Activated CD4-positive, alpha-beta memory T cell treated with anti-CD3 and anti-CD28 coated beads, Interleukin-2, amount 10 ng/mL, durations not matched to agents 7 days and 5 days (primary cell): ENCODE measurements at places on chromosomes 5 and 9.

- H3K27me3 ChIP-seq: no peaks in the 10 kb centered on the region
- no peak overlapping the region for H3K27ac ChIP-seq
- H3K4me1 ChIP-seq: peaks cover 21% of the 10 kb centered on the region
- H3K4me3 ChIP-seq: no peak overlapping the region
- no peak for DNase-seq
- H3K36me3 ChIP-seq: no peaks in the 10 kb centered on the region
Measured at GRCh38 chr5:173968154-173968797, 20.7 kb upstream of the C5orf47 start.

- H3K4me3 ChIP-seq: no peak overlapping the region
- peaks cover 6% of the 10 kb centered on the region for H3K4me1 ChIP-seq
- no peak for DNase-seq
- no peak overlapping the region for H3K27ac ChIP-seq
Measured at GRCh38 chr5:134732819-134733218, 5.5 kb upstream of the CAMLG start.

DNA sequence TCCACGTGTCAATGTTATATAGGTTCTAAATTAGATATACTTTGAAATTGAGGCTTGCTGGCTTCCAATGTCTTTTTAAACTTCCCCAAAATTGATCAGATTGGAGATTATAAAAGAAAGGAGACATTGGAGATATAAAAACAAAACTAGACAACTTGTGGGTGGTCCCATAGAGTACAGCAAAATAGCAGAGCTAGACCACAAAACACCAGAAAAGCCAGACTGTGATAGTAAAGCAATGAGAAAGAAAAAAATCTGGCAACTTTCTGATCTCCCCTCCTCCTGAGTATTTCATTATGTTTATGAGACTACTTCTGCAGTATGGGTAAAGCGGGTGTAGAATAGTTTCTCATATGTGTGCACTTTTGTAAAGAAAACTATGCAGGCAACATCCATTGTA, 713.8 kb upstream of the MEF2C start:
- no peaks in the 10 kb centered on the region for H3K4me1 ChIP-seq
- H3K4me3 ChIP-seq: no peak overlapping the region
- H3K27me3 ChIP-seq: no peaks in the 10 kb centered on the region
- DNase-seq: no peak
- H3K36me3 ChIP-seq: no peaks in the 10 kb centered on the region

GRCh38 chr9:120928483-120929228, 2.1 kb upstream of the TRAF1 start:
- peak overlapping the region; percentile 93 for H3K4me3 ChIP-seq
- peak; percentile 86 for DNase-seq
- H3K4me1 ChIP-seq: peaks cover 79% of the 10 kb centered on the region
- H3K27ac ChIP-seq: peak overlapping the region; percentile 100
- no peaks in the 10 kb centered on the region for H3K27me3 ChIP-seq
- H3K36me3 ChIP-seq: peaks cover 36% of the 10 kb centered on the region

DNA sequence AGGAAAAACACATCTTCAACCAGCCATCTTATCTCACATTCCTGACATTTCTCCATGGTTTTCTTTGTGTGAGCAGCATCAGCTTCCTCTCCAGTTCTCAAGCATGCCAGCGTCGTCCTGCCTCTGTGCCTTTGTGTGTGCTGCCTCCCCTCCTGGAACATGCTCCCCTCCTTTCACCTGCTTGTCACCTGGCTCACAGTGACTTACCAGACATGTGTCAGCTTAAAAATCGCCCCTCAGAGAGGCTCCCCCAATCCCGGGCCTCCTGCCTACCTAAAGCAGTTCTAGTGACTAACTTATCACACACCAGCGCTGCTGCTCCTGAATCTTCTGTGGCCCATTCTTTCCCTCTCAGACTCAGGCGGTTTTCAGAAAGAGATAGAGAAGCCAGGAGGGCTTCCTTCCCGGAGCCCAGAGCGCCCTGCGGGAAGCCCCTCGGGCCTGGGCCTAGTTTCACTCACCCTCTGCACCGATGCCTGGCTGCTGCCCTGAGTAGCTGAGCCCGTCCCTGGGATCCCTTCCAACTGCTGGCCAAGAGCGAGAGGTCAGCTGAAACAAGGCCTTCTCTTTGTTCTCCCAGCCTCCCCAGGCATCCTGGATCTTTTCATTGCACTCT, 51.1 kb upstream of the MVB12B start:
- DNase-seq: no peak
- no peak overlapping the region for H3K27ac ChIP-seq
- H3K4me3 ChIP-seq: no peak overlapping the region
- no peaks in the 10 kb centered on the region for H3K4me1 ChIP-seq

- no peaks in the 10 kb centered on the region for H3K27me3 ChIP-seq
- no peak overlapping the region for H3K4me3 ChIP-seq
- no peak overlapping the region for H3K27ac ChIP-seq
- H3K36me3 ChIP-seq: no peaks in the 10 kb centered on the region
- peaks cover 20% of the 10 kb centered on the region for H3K4me1 ChIP-seq
Measured at GRCh38 chr5:61409568-61409967, 77.5 kb downstream of the ZSWIM6 start.

DNA sequence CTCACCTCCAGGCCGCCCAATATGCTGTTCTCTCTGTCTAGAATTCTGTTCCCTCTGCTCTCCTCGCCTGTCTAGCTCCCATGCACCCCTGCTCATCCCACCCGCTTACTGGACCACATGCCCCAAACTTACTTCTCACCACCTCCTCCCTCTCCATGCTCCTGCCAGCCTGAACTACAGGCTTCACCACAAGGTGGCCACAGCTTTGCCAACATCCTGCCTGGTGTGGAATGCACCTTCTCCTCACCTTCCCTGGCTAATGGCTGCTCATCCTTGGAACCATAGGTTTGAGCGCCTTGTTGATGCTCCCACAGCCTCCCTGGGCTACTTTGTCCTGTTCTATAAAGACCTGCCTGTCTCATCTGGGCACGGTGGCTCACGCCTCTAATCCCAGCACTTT, 9.6 kb downstream of the LAMC3 start:
- H3K4me1 ChIP-seq: no peaks in the 10 kb centered on the region
- no peak overlapping the region for H3K4me3 ChIP-seq
- no peak overlapping the region for H3K27ac ChIP-seq

- no peak overlapping the region for H3K4me3 ChIP-seq
- peaks cover 28% of the 10 kb centered on the region for H3K4me1 ChIP-seq
- DNase-seq: no peak
Measured at GRCh38 chr5:87400305-87400899, 12.3 kb downstream of the CCNH start.

DNA sequence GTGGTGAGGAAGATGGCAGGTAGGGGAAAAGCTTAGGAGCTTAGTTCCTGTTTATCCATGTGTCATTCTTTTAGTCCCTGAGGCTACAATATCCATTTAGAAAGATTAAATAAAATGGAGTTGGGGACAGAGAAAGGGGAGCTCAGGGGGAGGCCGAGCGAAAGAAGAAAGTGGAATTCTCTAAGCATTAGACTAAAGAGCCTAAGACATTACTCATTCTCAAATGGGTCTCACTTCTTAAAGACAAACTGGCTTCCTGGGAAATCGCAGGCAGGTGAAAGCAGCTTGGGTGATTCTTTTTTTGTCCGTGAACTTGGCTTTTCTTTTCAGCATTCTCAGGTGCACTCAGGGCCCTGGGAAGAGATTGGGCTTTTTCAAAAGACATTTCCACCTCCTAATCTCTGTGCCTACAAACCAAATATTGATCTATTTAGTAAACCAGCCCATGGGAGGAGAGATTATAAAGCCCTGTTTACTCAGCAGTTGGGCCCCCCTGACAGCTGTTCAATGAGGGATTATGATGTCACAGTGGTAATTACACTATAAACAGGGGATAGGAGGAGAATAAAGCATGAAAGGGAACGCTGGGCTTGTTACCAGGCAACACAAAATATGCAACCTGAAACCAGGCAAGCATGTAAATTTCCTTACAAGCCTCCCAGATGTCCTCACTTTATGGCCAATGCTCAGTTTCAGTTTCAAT, 584.0 kb downstream of the ACTL7B start:
- no peak overlapping the region for H3K4me3 ChIP-seq
- no peaks in the 10 kb centered on the region for H3K27me3 ChIP-seq
- DNase-seq: no peak
- no peaks in the 10 kb centered on the region for H3K36me3 ChIP-seq
- H3K4me1 ChIP-seq: no peaks in the 10 kb centered on the region

DNA sequence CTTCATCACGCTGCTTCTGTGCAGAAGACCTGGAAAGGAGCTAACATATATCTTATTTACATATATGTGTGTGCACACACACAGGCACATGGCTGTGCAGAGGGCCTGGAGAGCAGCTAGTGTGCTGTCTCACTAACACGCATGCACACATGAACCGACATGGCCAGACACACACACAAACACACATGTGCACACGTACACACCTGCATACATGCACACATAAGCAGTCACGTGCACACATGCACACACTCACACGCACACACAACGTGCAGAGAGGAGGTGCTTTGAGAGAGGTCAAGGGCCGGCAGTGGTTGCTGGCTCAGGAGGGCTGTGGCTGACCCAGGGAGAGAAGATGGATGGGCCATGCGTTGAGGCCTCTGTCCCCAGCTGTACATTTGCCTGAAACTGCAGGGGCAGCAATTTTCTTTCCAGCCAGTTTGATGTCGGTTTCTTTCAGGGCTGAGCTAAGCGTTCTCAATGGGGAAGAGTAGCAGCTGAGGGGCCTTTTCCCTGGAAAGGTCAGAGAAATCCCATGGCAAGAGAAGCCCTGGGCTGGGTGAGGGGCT, 66.7 kb downstream of the OLFM1 start:
- H3K4me1 ChIP-seq: no peaks in the 10 kb centered on the region
- DNase-seq: no peak
- H3K36me3 ChIP-seq: no peaks in the 10 kb centered on the region
- no peak overlapping the region for H3K4me3 ChIP-seq
- H3K27ac ChIP-seq: no peak overlapping the region

DNA sequence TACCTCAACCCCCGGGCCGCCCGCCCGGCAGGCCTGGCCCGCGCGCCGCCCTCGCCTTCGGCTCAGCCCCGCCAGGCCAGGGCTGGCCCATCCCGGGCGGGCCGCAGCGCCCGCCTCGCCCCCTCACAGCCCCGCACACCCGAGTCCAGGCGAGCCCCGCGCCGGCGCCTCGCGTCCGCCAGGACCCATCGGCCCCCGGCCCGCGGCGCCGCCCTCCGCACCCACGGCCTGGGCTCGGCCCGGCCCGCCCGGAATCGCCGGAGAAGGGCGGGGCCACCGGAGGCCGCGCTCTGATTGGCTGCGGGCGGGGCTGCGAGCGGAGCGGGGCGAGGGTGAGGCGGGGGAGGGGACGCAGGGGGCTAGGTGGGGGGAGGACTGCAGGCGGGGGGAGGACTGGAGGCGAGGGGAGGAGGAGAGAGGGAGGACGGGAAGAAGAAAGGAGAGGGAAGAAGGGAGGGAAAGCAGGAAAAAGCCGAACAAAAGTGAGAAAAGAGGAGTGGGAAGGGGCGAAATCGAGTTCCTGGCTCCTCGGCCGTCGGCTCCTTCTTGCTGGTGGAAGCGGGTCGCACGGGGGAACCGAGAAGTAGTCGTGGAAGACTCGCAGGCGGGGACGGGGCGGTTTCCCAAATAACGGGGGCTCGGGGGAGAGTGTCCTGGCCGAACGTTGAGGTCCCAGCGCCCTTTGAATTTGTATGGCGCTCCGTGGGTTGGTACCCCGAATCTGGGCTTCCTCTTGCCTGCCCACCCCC, 472 bp upstream of the UBTD2 start:
- H3K4me1 ChIP-seq: peaks cover 23% of the 10 kb centered on the region
- peak overlapping the region; percentile 84 for H3K4me3 ChIP-seq
- H3K27me3 ChIP-seq: peaks cover 11% of the 10 kb centered on the region
- H3K27ac ChIP-seq: peak overlapping the region; percentile 35

GRCh38 chr5:119808474-119808873, 179.1 kb downstream of the FAM170A start:
- H3K27me3 ChIP-seq: no peaks in the 10 kb centered on the region
- H3K4me3 ChIP-seq: no peak overlapping the region
- no peaks in the 10 kb centered on the region for H3K36me3 ChIP-seq
- H3K4me1 ChIP-seq: no peaks in the 10 kb centered on the region
- no peak overlapping the region for H3K27ac ChIP-seq

- H3K27ac ChIP-seq: no peak overlapping the region
- DNase-seq: no peak
- peaks cover 6% of the 10 kb centered on the region for H3K36me3 ChIP-seq
- no peaks in the 10 kb centered on the region for H3K27me3 ChIP-seq
- no peaks in the 10 kb centered on the region for H3K4me1 ChIP-seq
Measured at GRCh38 chr9:5425006-5425628, 12.6 kb downstream of the PLGRKT start.

DNA sequence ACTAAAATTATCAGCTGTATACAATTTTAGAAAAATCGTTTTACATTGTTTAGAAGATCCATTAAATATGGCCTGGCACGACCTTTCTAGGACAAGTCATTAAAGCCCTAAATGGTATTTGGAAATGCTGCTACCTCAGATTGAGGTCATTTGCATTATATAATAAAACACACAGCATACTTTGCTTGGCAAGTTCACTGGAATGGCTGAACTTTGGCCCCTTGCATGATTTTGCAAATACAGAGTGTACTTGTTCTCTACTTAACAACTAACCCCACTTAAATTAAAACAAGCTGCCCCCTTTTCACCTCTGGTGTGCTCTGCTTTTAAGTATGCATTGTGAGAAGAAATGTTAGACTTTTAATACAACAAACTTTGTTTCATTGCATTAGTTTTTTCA, 860.1 kb downstream of the PTPRD start:
- no peaks in the 10 kb centered on the region for H3K4me1 ChIP-seq
- no peak overlapping the region for H3K27ac ChIP-seq
- DNase-seq: no peak
- no peaks in the 10 kb centered on the region for H3K36me3 ChIP-seq
- no peak overlapping the region for H3K4me3 ChIP-seq
- no peaks in the 10 kb centered on the region for H3K27me3 ChIP-seq

GRCh38 chr5:138922494-138922893, 47.4 kb upstream of the LRRTM2 start:
- H3K4me3 ChIP-seq: no peak overlapping the region
- DNase-seq: no peak
- no peaks in the 10 kb centered on the region for H3K27me3 ChIP-seq
- H3K36me3 ChIP-seq: peaks cover 3% of the 10 kb centered on the region
- H3K27ac ChIP-seq: no peak overlapping the region
- peaks cover 5% of the 10 kb centered on the region for H3K4me1 ChIP-seq

- no peak overlapping the region for H3K4me3 ChIP-seq
- peaks cover 36% of the 10 kb centered on the region for H3K4me1 ChIP-seq
- no peak overlapping the region for H3K27ac ChIP-seq
Measured at GRCh38 chr9:113274474-113275156, 757 bp downstream of the CDC26 start.

- peaks cover 3% of the 10 kb centered on the region for H3K27me3 ChIP-seq
- H3K4me1 ChIP-seq: no peaks in the 10 kb centered on the region
- no peaks in the 10 kb centered on the region for H3K36me3 ChIP-seq
- H3K4me3 ChIP-seq: no peak overlapping the region
Measured at GRCh38 chr5:78345485-78345884, 14.9 kb upstream of the SCAMP1 start.

GRCh38 chr9:135309763-135310125, 169.8 kb upstream of the PPP1R26 start:
- H3K27me3 ChIP-seq: peaks cover 3% of the 10 kb centered on the region
- no peak for DNase-seq
- no peaks in the 10 kb centered on the region for H3K4me1 ChIP-seq
- H3K27ac ChIP-seq: no peak overlapping the region
- no peak overlapping the region for H3K4me3 ChIP-seq

GRCh38 chr5:81245871-81246235, 12.7 kb downstream of the CKMT2 start:
- no peak for DNase-seq
- H3K27me3 ChIP-seq: no peaks in the 10 kb centered on the region
- peaks cover 6% of the 10 kb centered on the region for H3K36me3 ChIP-seq
- no peaks in the 10 kb centered on the region for H3K4me1 ChIP-seq
- no peak overlapping the region for H3K4me3 ChIP-seq
- H3K27ac ChIP-seq: no peak overlapping the region

GRCh38 chr9:134533850-134534588, 107.6 kb upstream of the COL5A1 start:
- H3K27me3 ChIP-seq: peaks cover 12% of the 10 kb centered on the region
- H3K4me3 ChIP-seq: no peak overlapping the region
- no peak for DNase-seq
